CD8-positive, alpha-beta memory T cell (primary cell): ENCODE measurements at places on chromosomes 5 and 9. TPM values are rescaled to one million over a fixed set of nuclear protein-coding genes. Genes with fewer than 3 reads are reported as not detected.

DNA sequence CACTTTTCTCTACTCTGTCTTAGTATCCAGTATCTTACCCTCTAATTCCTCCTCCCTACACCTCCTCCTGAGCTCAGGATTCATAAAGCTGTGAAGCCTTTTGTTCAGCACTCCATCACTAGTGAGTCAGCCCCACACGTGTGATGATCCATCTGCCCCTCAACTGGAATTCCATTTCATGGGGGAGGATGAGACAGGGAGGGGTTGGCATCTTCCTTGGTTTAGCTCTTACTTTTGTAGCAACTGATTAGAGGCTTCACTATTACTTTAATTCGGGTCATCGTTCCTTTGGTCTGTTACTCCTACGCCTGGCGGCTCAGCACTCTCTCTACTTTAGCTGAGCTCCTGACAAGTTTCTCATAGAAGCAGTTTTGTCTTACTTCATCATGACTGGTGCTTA, 11.8 kb downstream of the BTNL8 start:
- H3K4me1 ChIP-seq: no peaks in the 10 kb centered on the region
- no peak for DNase-seq
- H3K27ac ChIP-seq: no peak overlapping the region
- H3K4me3 ChIP-seq: no peak overlapping the region
- peaks cover 4% of the 10 kb centered on the region for H3K27me3 ChIP-seq
- no peaks in the 10 kb centered on the region for H3K36me3 ChIP-seq

- no peak overlapping the region for H3K27ac ChIP-seq
- H3K27me3 ChIP-seq: no peaks in the 10 kb centered on the region
- no peak overlapping the region for H3K4me3 ChIP-seq
- DNase-seq: no peak
Measured at GRCh38 chr5:172207511-172207910, 13.5 kb downstream of the EFCAB9 start.

DNA sequence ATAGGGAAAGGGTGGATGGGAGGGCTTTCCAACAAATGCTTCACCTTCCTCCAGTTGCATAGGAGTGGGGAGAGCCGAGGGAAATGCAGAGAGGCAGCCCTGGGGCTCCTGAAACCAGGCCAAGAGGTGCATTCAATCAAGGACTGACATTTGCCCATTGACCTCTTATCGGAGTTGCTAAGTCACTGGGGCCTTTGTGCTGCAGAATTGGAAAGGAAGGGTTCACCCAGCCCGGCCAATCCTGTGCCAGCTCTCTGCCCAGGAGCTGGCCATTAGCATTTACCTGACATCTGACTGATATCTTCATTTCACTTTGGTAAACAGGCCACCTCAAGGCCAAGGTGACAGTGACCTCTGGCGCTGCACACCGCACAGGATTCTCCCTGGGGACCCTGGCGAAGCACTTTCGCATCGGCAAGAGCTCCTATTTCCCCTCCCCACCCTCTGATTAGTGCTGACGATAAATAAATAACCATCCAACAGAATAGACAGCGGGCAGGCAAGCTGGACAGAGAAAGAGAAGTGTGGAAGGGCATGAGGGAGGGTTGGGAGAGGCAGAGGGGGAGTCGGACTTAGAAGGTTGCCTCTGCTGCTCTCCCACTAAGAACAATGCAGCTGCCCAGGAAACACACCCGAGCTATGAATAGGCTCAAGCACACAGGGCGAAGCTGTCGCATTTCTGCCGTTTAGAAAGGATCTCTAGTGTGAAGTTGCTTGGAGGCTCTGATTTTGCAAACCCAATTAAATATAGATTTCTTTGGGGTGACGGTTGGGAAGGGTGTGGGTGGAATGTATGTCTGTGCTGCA, 57.0 kb upstream of the BOD1 start:
- no peak for DNase-seq
- no peaks in the 10 kb centered on the region for H3K36me3 ChIP-seq
- H3K4me3 ChIP-seq: no peak overlapping the region
- H3K27me3 ChIP-seq: no peaks in the 10 kb centered on the region
- no peak overlapping the region for H3K27ac ChIP-seq

DNA sequence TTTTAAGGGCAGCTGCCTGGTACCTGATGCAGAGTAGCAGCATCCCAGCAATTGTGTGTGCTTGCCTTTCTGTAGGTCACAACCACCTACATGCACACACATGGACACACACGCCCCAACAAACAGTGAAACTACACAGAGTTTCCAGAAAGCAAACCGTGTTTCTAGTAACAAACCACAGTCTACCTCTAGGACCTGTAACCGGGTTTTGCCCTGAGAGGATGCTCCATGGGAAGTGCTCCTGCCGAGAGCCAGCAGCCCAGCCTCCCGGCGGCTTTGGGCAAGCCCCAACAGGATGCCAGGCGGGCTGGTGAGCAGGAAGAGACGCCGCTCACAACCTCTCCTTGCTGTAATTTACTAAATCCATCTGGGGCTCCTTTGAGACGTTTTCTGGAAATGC, 4.1 kb upstream of the TCF7 start:
- H3K27ac ChIP-seq: no peak overlapping the region
- no peaks in the 10 kb centered on the region for H3K27me3 ChIP-seq
- H3K36me3 ChIP-seq: no peaks in the 10 kb centered on the region

DNA sequence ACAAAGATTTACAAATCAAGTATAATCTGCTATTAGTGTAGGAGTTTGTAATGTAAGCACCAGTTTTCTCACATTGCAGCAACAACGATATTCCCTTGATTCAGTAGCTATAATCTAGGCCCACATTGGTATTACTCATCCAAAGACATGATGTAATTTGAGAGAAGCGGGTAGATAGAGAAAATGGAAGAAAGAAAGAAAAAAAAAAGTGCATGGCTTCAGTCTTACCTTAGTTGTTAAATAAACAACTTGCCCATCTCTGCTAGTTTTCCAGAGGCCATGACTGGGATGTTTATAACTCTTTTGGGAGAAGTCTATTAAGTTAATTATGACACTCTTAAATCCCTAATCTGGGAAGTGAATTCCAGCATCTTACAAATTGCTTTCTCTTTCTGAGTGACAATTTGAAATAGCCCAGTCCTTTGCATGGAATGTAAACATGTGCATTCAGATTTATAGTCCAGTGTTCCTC, 2.8 kb downstream of the MELK start:
- no peak overlapping the region for H3K4me3 ChIP-seq
- no peaks in the 10 kb centered on the region for H3K36me3 ChIP-seq
- H3K27me3 ChIP-seq: no peaks in the 10 kb centered on the region
- DNase-seq: no peak
- no peak overlapping the region for H3K27ac ChIP-seq
- peaks cover 11% of the 10 kb centered on the region for H3K4me1 ChIP-seq

- H3K4me3 ChIP-seq: no peak overlapping the region
- H3K4me1 ChIP-seq: peaks cover 5% of the 10 kb centered on the region
- no peak overlapping the region for H3K27ac ChIP-seq
- DNase-seq: no peak
Measured at GRCh38 chr5:14859980-14860379, 11.6 kb downstream of the ANKH start.

GRCh38 chr5:107100121-107100520, 570.6 kb downstream of the EFNA5 start:
- no peaks in the 10 kb centered on the region for H3K27me3 ChIP-seq
- H3K4me1 ChIP-seq: no peaks in the 10 kb centered on the region
- no peak overlapping the region for H3K4me3 ChIP-seq
- H3K27ac ChIP-seq: no peak overlapping the region

DNA sequence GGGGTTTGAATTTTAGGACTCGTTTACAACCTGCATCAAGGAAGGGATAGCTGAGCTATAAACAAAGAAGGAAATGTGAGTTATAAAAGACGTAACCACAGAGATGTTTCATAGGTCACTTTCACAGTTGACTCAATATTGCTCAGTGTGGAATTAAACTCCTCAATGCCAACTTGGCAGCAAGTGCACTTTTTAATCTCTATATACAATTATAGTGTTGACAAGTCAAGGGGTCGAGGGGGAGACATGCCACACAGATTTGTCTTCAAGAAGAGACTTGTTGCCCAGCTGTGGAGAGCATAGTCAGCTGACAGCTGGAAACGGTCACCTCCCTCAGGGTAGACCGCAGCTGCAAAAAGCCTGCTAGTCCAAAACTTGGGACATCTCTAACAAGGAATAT, 163.4 kb upstream of the DMAC1 start:
- DNase-seq: no peak
- no peak overlapping the region for H3K4me3 ChIP-seq
- no peaks in the 10 kb centered on the region for H3K27me3 ChIP-seq
- no peak overlapping the region for H3K27ac ChIP-seq
- H3K36me3 ChIP-seq: no peaks in the 10 kb centered on the region

- H3K36me3 ChIP-seq: no peaks in the 10 kb centered on the region
- H3K4me1 ChIP-seq: peaks cover 72% of the 10 kb centered on the region
- no peak overlapping the region for H3K27ac ChIP-seq
Measured at GRCh38 chr5:6719417-6719816, 6.2 kb downstream of the TENT4A start.

- H3K4me1 ChIP-seq: no peaks in the 10 kb centered on the region
- no peaks in the 10 kb centered on the region for H3K27me3 ChIP-seq
- H3K36me3 ChIP-seq: no peaks in the 10 kb centered on the region
- H3K27ac ChIP-seq: no peak overlapping the region
- DNase-seq: no peak
Measured at GRCh38 chr5:119439140-119439631, 13.1 kb upstream of the HSD17B4 start.

- peak overlapping the region; percentile 55 for H3K4me3 ChIP-seq
- peaks cover 50% of the 10 kb centered on the region for H3K4me1 ChIP-seq
- peak; percentile 39 for DNase-seq
- no peaks in the 10 kb centered on the region for H3K27me3 ChIP-seq
Measured at GRCh38 chr5:131514316-131515283, 120.4 kb downstream of the RAPGEF6 start.

DNA sequence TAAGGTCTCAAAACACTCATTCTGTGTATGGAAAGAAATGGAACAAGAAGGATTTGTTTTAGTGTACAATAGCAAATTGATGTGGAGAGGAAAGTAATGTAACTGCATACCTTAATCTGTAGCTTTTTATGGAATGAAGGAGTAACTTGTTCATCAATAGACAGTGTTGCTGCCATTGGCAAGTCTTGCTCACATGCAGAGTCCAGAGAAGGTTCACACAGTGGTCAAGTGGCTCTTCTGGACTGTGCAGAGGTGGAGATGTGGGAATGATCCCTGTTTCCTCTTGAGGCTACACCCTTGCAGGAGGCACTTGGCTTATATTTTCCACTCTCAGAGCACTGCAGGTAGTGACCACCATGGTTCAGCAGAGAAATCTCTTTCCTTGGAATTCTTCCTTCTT, 132.9 kb upstream of the ANKH start:
- no peak overlapping the region for H3K4me3 ChIP-seq
- no peaks in the 10 kb centered on the region for H3K27me3 ChIP-seq
- H3K27ac ChIP-seq: no peak overlapping the region
- H3K4me1 ChIP-seq: no peaks in the 10 kb centered on the region
- no peaks in the 10 kb centered on the region for H3K36me3 ChIP-seq

- H3K4me1 ChIP-seq: no peaks in the 10 kb centered on the region
- no peak for DNase-seq
- H3K27ac ChIP-seq: no peak overlapping the region
- H3K4me3 ChIP-seq: no peak overlapping the region
- H3K36me3 ChIP-seq: no peaks in the 10 kb centered on the region
Measured at GRCh38 chr9:37550781-37551180, 25.4 kb downstream of the FBXO10 start.

GRCh38 chr5:135632798-135633197, 54.0 kb upstream of the CXCL14 start:
- H3K36me3 ChIP-seq: no peaks in the 10 kb centered on the region
- DNase-seq: no peak
- no peaks in the 10 kb centered on the region for H3K4me1 ChIP-seq
- no peak overlapping the region for H3K27ac ChIP-seq
- H3K4me3 ChIP-seq: no peak overlapping the region

GRCh38 chr9:227860-228259, 13.2 kb downstream of the DOCK8 start:
- no peak for DNase-seq
- H3K4me3 ChIP-seq: no peak overlapping the region
- no peaks in the 10 kb centered on the region for H3K36me3 ChIP-seq
- H3K27me3 ChIP-seq: no peaks in the 10 kb centered on the region
- no peak overlapping the region for H3K27ac ChIP-seq

The PHYHD1 gene
- total RNA-seq: 0.20 TPM

The HTR1A gene
- total RNA-seq: not detected

The DNLZ gene
- 40.6 TPM for total RNA-seq

The FCN2 gene
- not detected for total RNA-seq

The OLFML2A gene
- not detected for total RNA-seq

The LRRTM2 gene
- total RNA-seq: not detected

The RXFP3 gene
- total RNA-seq: not detected
